ENCODE measurements at places on chromosomes 12 and 14.

- DNase-seq, result no peak
These were observed 34.6 kb upstream of the NFKBIA start for GRCh38 chr14:35438910-35439713.

DNA sequence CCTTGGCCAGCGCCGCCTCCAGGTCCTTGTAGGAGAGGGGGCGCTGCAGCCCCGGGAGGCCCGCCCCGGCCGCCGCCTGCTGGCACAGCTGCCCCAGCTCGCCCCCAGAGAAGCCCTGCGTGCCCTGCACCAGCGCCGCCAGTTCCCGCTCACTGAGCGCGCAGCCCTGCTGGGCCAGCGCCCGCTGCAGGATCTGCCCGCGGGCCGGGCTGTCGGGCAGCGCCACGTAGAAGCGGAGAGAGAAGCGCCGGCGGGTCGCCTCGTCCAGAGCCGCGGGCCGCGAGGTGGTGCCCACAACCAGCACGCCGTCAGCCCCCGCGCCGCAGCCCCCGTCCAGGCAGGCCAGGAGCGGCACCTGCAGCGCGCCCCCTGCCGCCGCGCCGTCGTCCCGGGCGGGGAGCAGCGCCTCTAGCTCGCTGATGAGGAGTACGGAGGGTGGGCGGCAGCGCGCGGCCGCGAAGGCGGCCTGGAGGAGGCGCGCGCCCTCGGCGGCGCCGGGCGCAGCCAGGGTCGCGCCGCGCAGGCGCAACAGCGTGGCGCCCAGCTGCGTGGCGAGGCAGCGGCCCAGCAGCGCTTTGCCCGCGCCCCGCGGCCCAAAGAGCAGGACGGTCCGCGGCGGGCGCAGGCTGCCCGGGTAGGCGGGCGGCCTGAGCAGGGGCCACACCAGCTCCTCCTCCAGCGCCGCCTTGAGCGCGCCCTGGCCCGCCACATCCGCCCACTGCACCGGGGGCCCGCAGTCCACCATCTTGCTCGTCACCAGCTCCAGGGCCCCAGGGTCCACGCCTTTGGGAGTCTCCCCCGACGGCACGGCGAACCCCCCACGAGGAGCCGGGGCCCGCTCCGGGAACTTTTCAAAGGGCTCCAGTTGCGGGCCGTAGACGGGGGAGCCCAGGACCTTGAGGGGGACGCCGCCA lies 27.7 kb downstream of the FIGNL2 start:
- DNase-seq, result peak; percentile 83

GRCh38 chr12:132562489-132563021 lies 47.8 kb downstream of the LRCOL1 start:
- no peak for DNase-seq

DNA sequence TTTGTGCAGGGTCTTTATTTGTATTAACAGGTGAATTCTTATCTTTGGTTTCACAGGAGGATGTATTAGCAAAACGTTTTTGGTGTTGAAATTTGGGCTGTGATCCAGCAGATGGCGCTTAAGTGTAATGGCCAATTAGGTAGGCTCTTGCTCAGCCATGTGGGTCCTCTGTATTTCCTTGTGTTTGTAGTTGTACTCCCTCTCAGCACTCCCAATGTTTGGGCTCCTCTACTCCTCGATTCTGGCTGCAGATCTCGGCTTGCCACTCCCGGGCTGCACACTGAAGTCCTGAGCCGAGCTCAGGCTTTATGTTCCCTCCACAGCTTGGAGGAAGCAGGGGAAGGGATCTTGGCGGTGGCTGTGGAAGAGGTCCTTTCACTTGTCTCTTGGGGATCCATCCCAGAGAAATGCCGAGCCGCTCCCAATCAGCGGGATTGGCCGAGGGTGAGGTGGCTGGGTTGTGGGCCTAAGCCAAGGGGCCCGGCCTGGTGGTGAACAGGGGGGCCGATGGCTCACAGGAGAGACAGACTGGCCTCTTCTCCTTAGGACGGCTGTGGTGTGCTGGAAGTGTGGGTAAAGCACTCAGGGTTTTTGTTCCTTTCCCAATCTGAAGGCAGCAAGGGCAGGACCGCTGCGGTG lies 133.7 kb downstream of the AEBP2 start:
- peak; percentile 21 for DNase-seq

DNA sequence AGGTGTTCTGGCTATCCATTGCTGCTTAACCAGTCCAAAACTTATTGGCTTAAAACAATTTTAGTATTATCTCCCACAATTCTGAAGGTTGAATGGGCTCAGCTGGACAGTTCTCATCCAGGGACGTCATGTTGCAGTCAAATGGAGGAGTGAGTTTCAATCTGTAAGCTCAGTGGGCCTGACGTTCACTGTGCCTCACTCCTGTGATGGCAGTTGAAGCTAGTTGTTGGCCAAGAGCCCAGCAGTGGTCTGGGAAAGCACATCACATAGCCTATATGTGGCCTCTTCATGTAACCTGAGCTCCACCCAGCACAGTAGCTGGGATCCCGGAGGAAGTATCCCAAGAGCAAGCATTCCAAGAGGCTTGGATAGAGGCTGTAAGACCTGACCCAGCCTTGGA lies 40.6 kb upstream of the CDKN3 start:
- DNase-seq, result no peak

GRCh38 chr14:54549862-54550261 lies 17.1 kb upstream of the SAMD4A start:
- DNase-seq, result no peak

GRCh38 chr14:54724676-54725325 lies 157.9 kb downstream of the SAMD4A start:
- no peak for DNase-seq

GRCh38 chr12:68585966-68586365 lies 24.7 kb upstream of the RAP1B start:
- DNase-seq, result no peak

DNA sequence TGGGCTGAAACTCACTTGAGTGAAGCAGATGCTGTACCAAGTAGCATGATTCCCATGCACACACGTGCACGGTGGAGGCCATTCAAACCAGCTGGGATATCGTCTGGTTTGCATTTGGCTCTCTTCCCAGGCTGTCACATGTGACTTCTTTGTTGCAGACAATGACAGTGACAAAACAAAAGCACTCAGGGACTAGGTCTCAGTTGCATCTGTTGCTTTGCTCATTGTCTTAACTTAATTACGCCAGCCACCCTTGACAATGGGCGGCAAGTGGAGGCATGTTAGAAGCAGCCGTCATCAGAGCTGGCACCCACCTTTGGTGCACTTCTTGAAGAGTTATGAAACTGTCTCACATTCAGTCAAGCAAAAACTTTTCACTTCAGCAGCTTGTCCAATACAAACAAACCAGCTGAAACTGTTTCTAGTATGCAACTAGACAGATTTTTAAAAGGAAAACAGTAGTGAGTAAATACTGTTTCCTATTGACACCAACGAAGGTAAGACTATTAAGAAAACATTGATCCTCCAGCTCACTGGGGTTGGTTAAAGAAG lies 74.3 kb downstream of the IGF1 start:
- DNase-seq, result no peak

DNA sequence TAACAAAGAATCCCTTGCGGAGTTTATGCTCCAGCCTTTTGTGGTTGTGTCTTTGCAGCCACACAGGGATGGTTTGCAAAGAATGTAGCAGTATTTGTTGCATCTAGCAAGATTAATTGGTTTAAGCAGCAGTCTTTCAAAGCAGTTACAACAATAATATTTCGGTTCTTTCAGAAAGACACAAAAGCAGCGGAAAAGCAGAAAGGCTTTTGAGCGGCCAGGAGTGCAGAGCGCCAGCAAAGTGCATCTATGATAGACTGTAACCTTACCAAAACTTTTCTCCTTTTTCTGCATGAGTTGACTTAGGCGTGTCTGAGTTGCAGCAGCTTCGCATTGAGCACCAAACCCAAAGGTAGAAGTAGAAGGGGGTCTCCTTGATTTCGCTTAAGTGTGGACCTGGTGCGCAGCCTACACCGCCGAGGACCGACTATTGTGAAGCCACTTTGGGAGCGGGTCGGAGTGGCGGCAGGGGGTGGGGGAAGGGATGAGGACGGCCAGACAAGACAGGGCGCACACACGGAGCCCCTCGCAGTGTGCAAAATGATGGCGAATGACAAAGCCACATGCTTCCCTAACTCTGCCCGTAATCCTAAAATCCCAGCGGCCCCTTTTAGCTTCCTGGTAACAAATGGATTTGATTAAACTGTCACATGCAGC lies 1.2 kb downstream of the LMO3 start:
- no peak for DNase-seq

DNA sequence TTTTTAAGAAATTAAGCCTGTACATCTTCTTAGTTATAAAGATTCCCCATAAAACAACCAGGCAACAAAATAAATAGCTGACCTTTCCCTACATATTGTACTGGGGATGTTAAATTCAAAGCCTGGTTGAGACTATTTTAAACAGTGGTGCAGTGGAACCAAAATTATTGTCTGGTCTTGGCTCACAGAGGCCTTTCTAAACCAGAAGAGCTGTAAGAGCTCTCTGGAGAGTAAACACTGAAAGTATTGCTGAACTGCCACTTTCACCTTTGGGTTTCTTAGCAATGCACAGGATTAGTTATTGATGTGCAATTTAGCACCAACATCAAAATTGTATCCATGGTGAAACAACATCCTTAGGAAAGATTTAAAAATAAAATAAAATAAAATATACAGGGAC lies 20.6 kb downstream of the RACGAP1 start:
- DNase-seq, result no peak

DNA sequence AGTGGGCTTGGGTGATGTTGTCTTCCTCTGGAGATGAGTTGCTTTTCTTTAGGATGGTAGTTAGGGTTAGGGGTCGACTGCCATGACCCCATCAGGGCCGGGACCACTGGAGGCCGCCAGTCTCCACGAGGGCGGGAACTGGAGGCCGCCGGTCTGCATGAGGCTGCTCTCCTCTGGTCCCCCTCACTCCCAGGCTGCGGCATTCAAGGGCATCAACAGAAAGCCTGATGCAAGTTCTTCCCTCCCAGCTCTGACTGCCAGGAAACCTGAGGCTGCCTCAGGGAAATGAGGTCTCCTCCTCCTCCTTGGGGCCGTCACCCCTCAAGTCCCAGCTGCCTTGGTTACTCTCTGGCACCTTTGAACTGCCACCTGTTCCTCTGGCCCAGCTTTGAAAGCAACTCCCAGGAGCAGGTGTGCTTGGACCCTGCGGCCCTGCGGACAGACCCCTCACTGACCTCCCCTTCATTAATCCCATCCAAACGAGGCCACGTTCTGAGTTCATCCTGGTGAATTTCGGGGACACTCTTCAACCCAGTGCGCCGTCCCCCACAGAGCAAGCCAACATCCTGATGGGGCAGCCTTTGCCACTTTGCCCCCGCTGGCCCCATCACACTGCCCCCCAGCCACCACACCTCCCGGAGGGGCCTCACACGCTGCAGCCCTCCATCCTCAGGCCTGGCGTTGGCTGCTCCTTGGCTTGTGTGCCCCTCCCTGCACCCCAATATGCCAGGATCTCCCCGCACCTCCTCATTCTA lies 37.2 kb upstream of the FBRSL1 start:
- no peak for DNase-seq

DNA sequence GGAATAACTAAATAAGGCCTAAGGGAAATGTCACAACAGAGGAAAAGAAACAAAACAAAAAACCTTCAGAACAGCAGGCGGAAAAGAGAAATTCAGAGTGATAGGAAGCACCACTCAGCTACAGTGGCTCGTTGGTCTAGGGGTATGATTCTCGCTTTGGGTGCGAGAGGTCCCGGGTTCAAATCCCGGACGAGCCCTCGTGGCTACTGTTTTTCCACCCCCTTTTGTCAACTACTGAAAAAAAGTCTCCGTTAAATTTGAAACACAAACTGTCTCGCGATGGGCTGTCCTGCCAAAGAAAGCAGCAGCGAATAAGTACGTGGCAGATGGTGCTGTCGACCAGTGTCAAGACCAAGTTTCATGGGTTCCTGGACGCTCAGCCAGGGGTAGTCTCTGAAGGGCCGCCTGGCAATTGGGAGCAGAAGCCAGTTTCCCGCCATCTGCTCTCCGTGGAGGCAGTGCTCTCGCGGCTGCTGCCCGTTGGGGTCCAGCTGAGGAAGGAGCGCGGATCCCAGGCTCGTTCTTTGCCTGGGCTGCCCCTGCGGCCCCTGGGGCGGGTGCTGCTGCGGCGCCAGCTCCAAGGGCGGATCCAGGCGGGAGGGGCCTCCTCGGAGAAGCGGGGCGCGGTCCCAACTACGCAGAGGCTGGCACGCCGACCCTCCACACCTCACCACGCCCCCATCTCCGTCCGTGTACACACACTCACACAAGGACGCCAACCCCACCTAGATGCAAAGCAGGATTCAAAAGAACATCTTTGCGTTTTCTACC lies at the start of gene RNASE4:
Gene RNASE4, plus strand, starts transcription at position 670 of the 771 bp plus-strand sequence. CDS start 14,812 bp downstream, outside the sequence.
- DNase-seq, result peak; percentile 90

DNA sequence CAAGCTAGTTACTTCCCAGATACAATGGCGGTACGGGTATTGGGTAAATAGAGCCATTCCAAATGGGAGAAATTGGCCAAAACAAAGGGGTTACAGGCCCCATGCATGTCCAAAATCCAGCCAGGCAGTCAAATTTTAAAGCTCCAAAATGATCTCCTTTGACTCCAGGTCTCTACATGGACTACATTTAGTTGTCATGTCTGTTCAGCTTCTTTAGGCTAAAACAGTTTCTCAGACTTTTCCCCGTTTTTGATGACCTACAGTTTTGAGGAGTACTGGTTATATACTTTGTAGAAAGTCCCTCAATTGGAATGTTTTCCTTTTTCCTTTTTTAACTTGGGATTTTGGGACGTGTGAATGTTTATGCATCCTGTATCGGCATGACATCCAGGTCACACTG lies 4.7 kb downstream of the NT5DC3 start:
- DNase-seq, result no peak

GRCh38 chr14:66378712-66379505 lies 107.3 kb upstream of the CCDC196 start:
- no peak for DNase-seq

DNA sequence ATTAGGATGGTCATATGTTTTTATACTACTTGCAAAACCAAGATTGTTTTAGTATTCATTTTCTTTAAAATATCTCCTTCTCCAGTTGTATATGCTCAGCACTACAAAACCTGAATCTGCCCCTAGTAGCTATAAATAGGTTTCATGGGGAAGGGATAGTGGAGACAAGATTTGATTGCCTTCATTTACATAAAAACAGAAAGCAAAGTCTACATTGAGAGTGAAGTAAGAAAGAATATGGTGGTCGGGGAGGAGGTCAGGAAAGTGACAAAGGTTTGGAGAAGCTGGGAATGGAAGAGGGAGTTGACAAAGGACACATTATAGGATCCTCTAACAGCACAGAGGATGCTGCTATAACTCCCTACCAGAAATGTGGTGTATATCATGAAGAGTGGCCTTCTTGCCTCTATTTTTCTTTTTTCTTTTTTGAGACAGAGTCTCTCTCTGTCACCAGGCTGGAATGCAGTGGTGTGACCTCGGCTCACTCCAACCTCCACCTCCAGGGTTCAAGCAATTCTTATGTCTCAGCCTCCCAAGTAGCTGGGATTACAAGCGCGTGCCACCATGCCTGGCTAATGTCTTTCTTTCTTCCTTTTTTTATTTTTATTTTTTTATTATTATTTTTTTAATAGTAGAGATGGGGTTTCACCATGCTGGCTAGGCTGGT lies 6.6 kb upstream of the LRP6 start:
- no peak for DNase-seq

DNA sequence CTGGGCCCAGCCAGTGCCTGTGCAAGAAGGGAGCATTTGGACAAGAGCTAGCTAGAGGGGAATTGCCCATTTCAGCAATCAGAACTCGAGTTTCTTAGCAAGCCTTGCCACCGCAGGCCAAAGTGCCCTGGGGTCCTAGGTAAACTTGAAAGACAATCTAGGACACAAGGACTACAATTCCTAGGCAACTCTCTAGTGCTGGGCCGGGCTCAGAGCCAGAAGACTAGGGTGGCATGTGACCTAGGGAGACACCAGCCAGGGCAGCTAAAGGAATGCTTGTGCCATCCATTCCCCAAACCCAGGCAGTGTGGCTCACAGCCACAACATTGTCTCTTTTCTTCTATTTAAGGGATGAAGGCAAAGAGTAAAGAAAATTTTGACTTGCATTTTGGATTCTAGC lies 205.0 kb downstream of the BMP4 start:
- no peak for DNase-seq
